ENCODE measurements at places on chromosomes 4 and X.

DNA sequence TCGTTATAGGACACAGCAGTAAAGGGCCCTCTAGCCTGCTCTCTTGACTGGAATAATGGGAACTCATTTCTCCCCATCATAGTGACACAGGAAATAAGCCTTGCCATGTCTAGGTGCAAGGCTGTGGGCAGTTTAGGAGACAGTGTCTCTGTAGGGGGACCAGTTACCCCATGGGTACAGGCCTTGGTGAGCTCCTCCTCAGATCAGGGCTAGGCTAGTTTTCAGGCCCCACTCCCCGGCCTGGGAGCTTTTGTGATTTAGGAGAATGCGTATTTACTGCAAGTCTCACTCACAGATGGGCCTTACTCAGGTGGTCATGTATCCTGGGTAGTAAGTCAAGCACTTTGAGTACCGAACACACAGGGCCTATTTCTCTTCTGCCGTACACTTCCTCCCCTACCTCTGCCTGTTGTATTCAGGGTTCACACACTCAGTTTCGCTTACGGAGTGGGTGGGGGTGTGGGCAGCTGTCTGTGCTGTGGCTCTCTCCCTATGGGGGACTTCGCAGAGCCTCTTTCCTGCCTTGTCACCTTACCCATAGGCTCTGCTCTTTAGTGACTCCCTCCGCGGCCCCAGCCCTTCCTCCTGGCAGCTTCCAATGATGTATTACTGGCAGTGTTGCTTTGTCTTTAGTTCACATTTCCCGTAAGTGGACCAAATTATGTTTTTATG lies 34.2 kb downstream of the FAM193A start:
- DNase-seq: no peak

DNA sequence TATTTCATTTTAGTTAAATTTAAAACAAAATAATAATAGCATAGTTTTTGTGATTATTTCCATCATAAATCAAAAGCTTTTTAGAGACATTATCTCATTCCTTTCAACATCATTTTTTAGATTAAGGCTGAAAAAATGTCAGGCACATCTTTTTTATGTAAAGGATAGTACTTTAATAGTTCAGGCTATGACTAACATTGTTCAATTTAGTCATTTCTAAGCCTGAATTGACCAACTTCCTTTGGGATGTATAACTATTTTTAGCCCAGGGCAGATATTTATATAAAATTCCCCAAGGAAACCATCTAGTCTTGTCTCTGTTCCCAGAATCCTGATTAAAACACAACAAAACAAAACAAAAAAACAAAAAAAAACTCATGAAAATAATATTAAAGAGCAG lies 145.6 kb upstream of the PCDH18 start:
- no peak for DNase-seq

GRCh38 chrX:17559728-17560379 lies 177.4 kb upstream of the SCML1 start:
- no peak for DNase-seq

DNA sequence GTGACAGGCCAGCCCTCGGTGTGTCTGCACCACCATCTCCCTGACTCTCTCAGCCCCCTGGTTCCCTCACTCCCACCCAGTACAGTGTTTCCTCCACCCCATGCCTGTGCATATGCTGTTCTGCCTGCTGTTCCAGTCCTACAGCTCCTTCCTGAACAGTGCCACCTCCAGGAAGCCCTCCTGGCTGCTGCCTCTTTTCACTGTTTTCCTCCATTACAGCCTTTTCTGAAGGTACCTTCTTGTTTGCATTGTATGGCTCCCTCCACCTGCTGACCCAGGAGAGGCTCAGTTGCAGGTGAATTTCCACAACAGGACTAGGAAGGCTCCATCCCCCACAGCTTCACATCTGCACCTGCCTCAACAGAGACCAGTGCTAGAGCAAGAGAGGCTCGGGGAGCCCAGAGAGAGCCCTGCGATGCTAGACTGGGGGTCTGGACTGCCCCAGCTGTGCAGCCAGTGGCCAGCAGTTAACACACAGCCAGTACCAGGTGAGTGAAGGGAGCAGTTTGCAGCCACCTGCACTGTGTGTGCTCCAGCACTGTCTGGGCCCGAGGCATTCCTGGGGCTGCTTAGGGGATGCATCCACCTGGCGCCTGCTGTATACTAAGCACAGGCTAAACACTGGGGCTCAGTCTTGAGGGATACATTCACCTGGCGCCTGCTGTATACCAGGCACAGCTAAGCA lies 92.0 kb downstream of the ADRA2C start:
- no peak for DNase-seq

DNA sequence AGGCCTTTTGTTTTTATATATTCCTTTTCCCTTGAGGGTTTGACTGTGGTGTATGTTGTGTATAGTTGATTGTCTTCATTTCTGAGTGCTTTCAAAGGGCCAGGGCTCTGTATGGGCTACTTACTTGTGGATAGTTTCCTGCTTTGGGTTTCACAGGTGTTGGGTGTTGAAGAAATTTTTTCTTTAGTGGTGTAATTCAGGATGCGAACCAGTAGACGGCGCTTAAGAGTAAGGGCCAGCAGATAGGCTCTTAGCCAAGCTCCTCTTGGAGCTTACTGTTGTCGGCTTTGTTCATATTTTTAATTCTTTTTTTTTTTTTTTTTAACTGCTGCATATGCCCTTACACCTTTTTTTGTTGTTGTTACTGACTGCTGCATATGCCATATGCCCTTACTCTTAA lies 276.3 kb upstream of the GALNT7 start:
- no peak for DNase-seq

- no peak for DNase-seq
Observed at GRCh38 chrX:147779173-147779572, 132.5 kb upstream of the FMR1 start.

- DNase-seq: no peak
Observed at GRCh38 chr4:163191999-163192398, 25.3 kb upstream of the NAF1 start.

DNA sequence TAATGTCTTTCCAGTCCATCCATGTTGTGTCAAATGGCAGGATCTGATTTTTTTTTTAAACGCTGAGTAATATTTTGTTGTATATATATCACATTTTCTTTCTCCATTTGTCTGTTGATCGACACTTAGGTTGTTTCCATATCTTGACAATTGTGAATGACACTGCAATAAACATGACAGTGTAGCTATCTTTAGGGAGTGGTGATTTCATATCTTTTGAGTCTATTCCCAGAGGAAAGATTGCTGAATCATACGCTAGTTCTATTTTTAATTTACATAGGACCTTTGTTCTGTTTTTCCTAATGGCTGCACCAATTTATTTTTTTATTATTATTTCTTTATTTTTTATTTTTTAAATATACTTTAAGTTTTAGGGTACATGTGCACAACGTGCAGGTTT lies 470.7 kb downstream of the CCSER1 start:
- DNase-seq: no peak

DNA sequence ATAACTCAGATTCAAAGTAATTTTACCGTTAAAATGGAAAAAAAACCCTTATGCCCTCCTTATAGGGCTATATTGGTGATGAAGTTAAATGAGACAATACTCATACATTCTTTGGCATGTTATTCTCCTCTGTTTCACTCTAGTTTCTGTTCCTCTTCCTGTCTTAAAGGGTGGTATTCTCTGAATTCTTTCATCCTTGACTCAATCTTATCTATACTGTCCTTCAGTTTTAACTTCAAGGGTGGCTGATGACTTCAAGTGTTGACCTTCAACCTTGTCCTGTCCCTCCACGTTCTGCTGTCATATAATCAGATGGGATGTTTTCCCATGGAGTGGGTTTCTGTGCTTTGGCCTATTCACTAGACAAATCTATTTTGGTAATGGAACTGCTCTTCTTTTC lies 44.0 kb downstream of the ZNF518B start:
- DNase-seq: no peak

GRCh38 chr4:21742326-21742725 lies 206.2 kb downstream of the KCNIP4 start:
- no peak for DNase-seq

GRCh38 chrX:15598026-15598425 lies 2.7 kb downstream of the ACE2 start:
- no peak for DNase-seq

GRCh38 chr4:53786632-53787031 lies 195.3 kb upstream of the LNX1 start:
- DNase-seq: no peak

GRCh38 chrX:42505016-42505415 lies 272.9 kb downstream of the PPP1R2C start:
- no peak for DNase-seq

GRCh38 chr4:40745285-40745984 lies 4.3 kb upstream of the NSUN7 start:
- no peak for DNase-seq

DNA sequence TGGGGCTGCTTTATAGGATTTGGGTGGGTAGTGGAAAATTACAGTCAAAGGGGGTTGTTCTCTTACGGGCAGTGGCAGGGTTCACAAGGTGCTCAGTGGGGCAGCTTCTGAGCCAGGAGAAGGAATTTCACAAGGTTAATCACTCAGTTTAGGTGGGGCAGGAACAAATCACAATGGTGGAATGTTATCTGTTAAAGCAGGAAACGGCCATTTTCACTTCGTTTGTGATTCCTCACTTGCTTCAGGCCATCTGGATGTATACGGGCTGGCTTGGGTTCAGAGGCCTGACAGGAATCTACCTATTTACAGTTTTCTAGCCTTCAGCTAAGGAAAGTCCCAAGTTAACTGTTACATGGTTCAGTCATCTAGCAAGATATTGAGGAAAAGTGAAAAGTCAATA lies 1003.5 kb downstream of the STPG2 start:
- no peak for DNase-seq

GRCh38 chrX:132614297-132614696 lies 125.5 kb upstream of the MBNL3 start:
- DNase-seq: no peak

- no peak for DNase-seq
Observed at GRCh38 chr4:53602390-53602789, 11.1 kb upstream of the LNX1 start.

- DNase-seq: no peak
Observed at GRCh38 chrX:5117816-5118215, 1110.9 kb downstream of the NLGN4X start.

GRCh38 chr4:47933840-47934239 lies 19.5 kb upstream of the NFXL1 start:
- no peak for DNase-seq

- no peak for DNase-seq
Observed at GRCh38 chr4:189385579-189385978, 555.1 kb upstream of the FRG1 start.

GRCh38 chr4:88447371-88448095 lies 9.4 kb upstream of the HERC5 start:
- DNase-seq: no peak

GRCh38 chr4:160772668-160773067 lies 1391.1 kb downstream of the FSTL5 start:
- DNase-seq: no peak

DNA sequence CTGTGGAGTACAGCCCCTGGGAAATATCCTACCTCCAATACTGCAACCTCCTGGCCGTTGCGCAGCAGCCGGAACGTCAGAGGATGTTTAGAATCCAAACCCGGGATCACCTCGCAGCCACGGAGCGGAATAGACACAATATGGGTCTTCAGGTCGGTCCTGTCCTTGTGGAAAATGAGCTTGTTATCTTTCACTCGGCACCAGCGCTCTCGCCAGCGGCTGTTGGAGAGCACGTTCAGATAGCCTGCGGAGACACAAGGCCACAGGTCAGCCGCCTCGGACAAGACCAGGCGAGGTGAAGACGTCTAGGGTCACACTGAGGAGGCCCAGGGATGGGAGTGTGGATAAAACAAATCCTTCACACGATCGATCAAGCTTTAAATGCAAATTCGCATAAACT lies 139.3 kb downstream of the AFAP1 start:
- no peak for DNase-seq

- no peak for DNase-seq
Observed at GRCh38 chrX:45400027-45400779, 199.5 kb upstream of the DIPK2B start.

GRCh38 chr4:82415922-82416365 lies 14.3 kb downstream of the HNRNPDL start:
- DNase-seq: no peak

GRCh38 chr4:35820003-35820402 lies 424.3 kb downstream of the ARAP2 start:
- DNase-seq: no peak

DNA sequence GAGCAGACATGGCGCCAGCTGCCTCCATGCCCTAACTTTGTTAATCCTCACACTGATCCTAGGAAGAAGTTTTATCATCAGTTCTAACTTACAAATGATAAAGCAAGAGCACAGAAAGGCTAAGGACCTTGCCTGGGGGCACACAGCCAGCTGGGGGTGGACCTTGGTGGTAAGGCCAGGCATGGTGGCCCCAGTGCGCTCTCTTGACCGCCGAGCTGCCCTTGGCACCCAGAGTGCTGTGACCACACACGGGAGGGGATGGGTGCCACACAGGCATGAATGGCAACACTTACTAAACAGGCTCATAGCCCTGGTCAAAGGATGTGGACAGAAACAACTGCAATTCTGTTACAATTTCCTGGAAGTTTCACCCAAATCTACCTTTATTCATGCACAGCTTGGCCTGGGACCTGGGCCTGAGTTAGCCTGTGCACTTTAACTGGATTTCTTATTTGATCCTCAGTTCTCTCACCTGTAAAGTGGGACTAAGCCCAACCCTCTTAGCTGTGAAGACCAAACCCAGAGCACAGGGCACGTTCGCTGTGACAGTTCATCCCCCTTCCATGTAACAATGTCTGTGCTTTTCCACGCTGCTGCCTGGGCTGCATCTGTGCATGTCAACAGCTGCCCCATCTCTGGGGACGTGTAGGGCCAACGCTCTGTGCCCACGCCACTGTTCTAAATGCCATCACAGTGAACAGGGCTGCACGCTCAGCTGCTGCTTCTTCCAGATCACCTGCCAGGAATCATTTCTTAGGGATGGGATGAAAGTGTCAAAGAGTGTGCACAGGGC lies 44.8 kb downstream of the ACOX3 start:
- no peak for DNase-seq

- DNase-seq: no peak
Observed at GRCh38 chrX:29952016-29952415, 263.3 kb upstream of the MAGEB2 start.

DNA sequence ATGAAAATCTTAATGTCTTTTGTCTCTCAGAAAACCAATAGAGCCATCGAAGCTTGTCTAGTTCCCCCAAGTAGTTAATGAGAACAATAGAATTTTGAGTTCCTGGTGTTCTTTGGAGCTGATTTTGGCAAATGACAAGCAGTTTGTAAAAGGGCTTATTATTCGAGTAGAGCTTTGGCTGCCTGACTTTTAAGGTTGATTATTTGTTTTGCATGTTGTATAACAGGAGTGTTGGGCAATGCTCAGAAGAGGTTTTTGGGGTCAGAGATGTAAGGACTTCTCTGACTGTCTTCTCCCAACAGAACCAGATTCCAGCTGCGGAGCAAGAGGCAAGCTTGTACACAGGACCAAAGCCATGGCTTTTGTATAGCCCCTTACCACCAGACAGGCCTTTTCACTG lies 30.0 kb downstream of the ZCCHC12 start:
- no peak for DNase-seq

Measured in esophagus squamous epithelium (tissue), 5 donors.